Bronchial smooth muscle cell (primary cell): ENCODE measurements at places on chromosomes 5 and 9. TPM values are rescaled to one million over a fixed set of nuclear protein-coding genes. Genes with fewer than 3 reads are reported as not detected.

The TRIM32 gene
- total RNA-seq, result 18.4 and 21.4 TPM in 2 replicates

The MARCOL gene
- total RNA-seq, result not detected in 2 replicates

The HAVCR1 gene
- total RNA-seq, result 0.34 TPM in 1 of 2 replicates, not detected in the other

The KCNIP1 gene
- not detected in 2 replicates for total RNA-seq

The C5orf52 gene
- total RNA-seq, result not detected in 2 replicates

The KIF12 gene
- not detected in 2 replicates for total RNA-seq

The PCDHA1 gene
- total RNA-seq, result under 0.01 TPM in 2 replicates

The ORM1 gene
- not detected in 2 replicates for total RNA-seq

The PTGES gene
- 48.9 and 74.7 TPM in 2 replicates for total RNA-seq

The TMOD1 gene
- 0.16 and 0.17 TPM in 2 replicates for total RNA-seq

The LPAR1 gene
- total RNA-seq, result 159 and 450 TPM in 2 replicates

The INSL6 gene
- not detected in 2 replicates for total RNA-seq

The DND1 gene
- 0.16 and 0.17 TPM in 2 replicates for total RNA-seq

The FGF18 gene
- total RNA-seq, result under 0.01 and 0.17 TPM in 2 replicates

The ABCA2 gene
- total RNA-seq, result 14.2 and 23.9 TPM in 2 replicates

The TXNDC8 gene
- not detected in 2 replicates for total RNA-seq

The TEK gene
- total RNA-seq, result 0.43 and 15.6 TPM in 2 replicates

The ZNF354B gene
- 7.7 TPM in 2 replicates for total RNA-seq

The SLC45A2 gene
- total RNA-seq, result under 0.01 TPM in 1 of 2 replicates, not detected in the other

The CXCL14 gene
- not detected in 2 replicates for total RNA-seq

The MYORG gene
- total RNA-seq, result 0.43 and 0.63 TPM in 2 replicates

The PCDHB16 gene
- 0.16 and 2.1 TPM in 2 replicates for total RNA-seq

The FOXI1 gene
- total RNA-seq, result not detected in 2 replicates
